RCC 7860 (cell line): ENCODE measurements at places on chromosomes 7 and 10.

GRCh38 chr10:132324186-132324585, 7.8 kb upstream of the LRRC27 start:
- no peak for DNase-seq

GRCh38 chr7:101547022-101547915, 81.8 kb downstream of the MYL10 start:
- DNase-seq = no peak

- DNase-seq = no peak
Observed at GRCh38 chr7:123725586-123726171, 23.1 kb downstream of the WASL start.

DNA sequence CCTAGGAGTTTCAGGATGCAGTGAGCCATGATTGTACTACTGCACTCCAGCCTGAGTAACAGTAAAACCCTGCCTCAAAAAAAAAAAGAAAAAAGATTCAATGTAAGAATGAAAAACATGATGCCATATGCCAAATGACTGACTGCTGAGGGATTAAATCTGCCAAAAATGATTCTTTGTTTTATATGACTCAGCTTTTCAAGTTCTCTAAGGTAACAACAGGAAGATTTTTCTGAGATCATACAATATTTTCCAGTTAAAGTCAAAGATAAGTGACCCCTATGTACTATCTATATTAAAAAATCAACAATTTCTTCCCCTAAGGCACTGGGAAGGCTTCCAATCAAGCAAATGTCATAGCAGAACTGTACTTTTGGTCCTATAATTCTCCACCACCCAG, 271.2 kb upstream of the IMMP2L start:
- no peak for DNase-seq

DNA sequence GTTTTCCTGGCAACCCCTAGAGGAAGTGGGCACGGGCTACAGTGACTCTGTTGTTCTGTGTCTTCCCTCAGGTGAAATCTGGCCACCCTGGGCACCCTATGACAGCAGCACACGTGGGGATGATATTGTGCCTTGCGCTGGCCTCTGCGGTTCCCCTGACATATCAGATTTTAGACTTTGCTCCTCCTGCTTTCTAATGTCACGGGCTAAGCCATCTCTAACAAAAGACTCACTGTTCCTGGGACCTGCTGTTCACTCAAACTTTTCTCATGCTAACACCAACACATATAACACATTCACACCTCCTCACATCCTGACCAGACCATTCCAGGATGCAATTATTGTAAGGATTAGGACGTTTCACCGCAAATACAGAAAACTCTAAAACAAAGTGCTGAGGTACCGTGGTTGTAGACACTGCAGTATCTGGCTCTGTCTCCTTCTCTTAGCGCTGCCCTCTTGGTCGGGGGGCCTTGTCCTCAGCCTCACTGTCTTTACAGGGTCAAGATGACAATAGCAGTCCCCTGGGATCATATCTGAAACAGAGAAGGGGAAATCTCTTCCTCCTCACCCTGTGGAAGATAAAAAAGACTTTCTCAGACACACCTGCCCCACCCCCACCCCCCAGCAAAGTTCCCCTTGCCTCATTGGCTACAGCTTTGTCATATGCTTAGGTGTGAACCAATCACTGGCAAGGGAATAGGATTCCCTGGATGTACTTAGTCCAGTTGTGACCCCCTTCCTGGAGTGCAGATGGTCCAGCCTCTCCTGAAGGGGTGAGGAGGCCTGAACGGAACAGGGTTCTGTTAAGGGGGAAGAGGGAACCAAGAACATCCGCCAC, 14.1 kb downstream of the CHN2 start:
- DNase-seq = no peak

DNA sequence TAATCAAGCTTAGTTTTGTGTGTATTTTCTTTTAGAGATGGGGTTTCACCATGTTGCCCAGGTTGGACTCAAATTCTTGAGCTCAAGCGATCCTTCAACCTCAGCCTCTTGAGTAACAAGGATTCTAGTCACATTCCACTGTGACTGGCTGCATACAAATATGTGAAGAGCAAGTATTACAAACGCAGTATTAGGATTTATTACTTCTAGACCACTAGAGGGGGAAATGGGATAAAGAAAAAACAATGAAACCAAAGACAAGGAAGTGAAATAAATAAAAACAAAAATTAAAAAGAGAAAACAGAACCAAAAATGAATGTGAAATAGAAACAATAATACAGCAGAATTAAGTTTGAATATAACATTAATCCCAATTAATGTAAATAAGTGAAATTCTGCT, 308.7 kb downstream of the ANKRD30A start:
- DNase-seq = peak; percentile 33

GRCh38 chr10:77111611-77112550, 525.7 kb downstream of the KCNMA1 start:
- peak; percentile 81 for DNase-seq

DNA sequence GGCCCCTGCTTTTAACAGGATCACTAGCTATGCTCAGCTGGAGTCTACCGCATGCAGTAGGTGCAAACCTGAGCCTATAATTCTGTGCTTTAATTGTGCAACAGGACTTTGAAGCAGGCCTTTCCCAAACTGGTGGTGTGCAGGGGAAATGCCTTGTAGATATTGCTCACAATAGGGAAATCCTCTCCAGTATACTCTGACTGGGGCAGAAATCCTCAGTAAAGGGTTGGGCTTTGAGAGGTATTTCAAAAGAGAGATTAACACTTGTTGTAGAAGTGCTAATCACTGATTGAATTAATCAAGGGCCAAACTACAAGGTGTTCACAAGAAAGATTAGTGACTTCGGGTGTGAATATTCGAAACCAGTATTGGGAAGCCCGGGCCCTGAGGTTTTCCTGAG, 58.5 kb upstream of the EXOC6 start:
- DNase-seq = no peak

DNA sequence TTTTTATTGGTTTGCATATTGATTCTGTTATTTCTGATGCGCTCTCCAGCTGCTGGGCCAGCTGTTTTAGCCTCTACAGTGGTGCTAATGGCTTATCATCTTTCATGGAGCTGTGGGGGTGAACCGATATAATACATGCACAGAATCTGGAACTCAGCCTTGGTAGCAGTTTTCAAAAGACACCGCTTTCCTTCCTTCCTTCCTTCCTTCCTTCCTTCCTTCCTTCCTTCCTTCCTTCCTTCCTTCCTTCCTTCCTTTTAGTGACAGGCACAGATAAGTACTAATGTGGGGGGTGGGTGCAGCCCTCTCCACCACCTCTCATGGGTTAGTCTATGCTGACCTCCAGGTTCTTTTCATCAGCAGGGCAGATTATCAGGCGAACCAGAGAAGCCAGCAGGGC, 31.9 kb upstream of the C10orf53 start:
- no peak for DNase-seq

DNA sequence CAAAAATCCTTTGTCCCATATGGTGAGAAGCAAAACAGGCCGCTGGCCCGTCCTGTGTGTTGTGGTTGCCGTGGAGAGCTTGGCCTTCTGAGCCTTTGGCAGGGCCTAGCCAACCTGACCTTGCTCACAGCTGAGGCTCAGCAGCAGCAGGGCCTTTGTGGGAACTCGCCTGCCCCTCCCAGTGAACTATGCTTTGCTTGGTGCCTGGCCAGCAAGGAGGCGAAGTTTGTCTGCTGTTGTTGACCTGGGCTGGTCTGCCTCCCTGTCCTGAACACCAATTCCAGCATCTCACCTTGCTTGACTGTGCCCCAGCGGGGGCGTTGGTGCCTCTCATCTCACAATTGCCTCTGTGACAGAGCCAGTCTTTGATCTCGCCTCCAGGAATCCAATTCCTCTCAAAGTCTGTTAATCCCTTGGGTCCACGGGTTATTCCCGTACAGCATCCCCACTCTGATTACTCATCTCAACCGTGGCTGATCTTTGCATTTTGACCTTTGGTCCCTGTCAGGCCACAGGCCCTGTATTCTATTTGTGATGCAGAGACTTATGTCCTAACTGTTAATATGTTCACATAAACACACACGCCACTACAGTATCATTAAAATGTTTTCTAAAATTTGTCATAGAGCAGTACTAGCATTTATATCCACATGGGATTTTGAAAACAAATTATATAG, 22.6 kb downstream of the EPDR1 start:
- peak; percentile 61 for DNase-seq

DNA sequence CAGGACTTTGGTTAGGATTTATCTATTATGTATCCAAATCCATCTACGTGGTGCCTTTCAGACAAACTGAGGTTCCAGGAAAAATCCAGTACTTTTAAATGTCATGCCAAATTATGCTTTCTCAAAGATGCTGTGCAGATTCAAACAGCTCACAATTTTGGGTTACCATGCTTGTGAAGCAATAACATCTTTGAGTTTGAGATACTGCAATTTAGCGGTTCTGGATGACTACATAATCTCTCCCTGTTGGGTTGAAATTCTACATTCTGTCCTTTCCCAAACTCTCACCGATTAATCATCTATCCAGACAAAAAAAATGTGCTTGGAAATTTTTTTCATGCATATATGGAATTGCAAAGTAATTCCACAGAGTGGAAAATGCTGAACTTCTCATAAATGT, 3.5 kb downstream of the RHOBTB1 start:
- DNase-seq = no peak

- DNase-seq = no peak
Observed at GRCh38 chr10:26238378-26238777, 21.8 kb downstream of the GAD2 start.

- DNase-seq = no peak
Observed at GRCh38 chr7:74466196-74466813, 12.6 kb downstream of the GTF2IRD1 start.
